ENCODE measurements at places on chromosomes 12 and 14.
A peak's percentile ranks its signal among the peaks of the same experiment; 100 is the strongest.

DNA sequence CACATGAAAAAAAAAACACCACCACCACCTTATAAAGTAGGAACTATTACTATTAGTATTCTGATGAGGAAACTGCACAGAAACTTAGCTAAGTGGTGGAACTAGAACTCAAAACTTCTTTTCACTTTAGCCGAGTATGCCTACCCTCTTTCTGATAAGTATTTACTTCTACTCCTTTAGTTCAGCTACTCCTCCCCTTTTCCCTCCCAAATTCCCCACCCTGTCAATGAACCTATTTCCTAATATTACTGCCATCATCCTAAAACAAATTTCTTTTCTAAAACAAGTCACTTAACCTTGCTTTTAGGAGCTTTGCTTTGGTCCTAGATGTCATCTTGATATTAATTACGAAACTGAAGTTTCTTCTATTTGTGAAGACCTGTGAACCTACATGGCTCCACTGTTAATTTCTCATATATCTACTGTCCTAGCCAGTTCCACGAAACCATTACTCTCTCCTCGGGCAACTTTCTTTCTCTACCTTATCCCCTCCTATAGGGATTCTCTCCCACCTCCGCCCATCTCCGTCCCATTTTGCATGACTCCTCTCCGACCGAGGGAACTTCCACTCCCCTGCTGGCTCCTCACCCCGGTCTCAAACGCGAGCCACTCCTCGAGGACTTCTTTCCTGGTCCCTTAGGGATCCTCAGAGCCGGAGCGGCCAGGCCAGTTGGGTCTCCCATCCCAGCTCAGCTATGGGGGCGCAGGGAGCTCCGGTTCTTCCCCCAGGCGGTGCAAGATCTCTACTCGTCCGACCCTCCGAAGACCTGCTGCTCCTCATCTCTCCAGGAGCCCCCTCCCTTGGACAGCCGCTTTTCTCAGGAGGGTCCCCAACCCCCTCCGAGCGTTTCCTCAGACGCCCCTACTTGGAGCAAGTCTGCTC lies 1.1 kb downstream of the NUMB start:
- peak; percentile 10 for DNase-seq

DNA sequence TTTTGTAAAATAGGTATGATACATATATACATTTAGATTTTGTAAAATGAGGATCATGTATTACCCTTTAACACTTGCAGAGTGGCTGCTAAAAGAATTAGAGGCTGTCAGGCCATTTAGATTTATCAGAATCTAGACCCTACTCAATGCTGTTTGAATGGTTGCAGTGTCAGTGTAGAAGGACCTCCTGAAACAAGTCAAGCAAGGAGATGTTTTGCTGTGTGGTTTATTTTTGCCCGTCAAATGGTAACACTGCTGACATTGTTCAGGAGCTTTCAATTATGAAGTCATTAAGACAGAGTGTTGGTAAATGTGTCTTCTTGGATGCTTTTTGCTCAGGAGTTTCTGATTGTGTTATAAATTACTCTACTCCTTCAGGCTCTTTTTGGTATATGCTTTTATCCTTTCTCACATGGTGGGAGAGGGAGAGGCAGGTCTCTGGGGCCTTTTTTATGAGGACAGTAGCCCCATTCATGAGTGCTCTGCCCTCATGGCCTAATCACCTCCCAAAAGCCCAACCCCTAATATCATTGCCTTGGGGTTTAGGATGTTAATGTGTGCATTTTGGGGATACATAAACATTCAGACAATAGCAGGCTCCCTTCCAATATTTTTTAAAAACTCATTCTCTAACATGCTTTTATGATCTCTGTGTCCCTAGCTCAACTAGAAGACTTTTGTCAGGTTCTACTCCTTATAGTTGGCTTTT lies 16.5 kb downstream of the EID3 start:
- no peak for DNase-seq

- DNase-seq, result no peak
These were observed 54.1 kb upstream of the DDX11 start for GRCh38 chr12:31019561-31019960.

- DNase-seq, result no peak
These were observed 151.6 kb downstream of the SYT1 start for GRCh38 chr12:79016181-79016580.

GRCh38 chr14:31934767-31935266 lies 142.3 kb upstream of the ARHGAP5 start:
- DNase-seq, result no peak

GRCh38 chr14:68922886-68923285 lies 56.2 kb downstream of the ACTN1 start:
- DNase-seq, result no peak

- DNase-seq, result no peak
These were observed 165.5 kb upstream of the NOS1 start for GRCh38 chr12:117526757-117527478.

GRCh38 chr12:131049549-131050339 lies 96.0 kb downstream of the ADGRD1 start:
- DNase-seq, result no peak

DNA sequence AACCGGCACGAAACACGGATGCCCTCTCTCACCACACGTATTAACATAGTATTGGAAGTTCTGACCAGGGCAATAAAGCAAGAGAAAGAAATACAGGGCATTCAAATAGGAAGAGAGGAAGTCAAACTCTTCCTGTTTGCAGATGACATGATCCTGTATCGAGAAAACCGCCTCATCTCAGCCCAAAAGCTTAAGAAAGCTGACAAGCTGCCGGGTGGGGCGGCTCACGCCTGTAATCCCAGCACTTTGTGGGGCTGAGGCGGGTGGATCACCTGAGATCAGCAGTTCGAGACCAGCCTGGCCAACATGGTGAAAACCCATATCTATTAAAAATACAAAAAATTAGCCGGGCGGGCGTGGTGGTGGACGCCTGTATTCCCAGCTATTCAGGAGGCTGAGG lies 17.7 kb downstream of the OR6S1 start:
- DNase-seq, result no peak

DNA sequence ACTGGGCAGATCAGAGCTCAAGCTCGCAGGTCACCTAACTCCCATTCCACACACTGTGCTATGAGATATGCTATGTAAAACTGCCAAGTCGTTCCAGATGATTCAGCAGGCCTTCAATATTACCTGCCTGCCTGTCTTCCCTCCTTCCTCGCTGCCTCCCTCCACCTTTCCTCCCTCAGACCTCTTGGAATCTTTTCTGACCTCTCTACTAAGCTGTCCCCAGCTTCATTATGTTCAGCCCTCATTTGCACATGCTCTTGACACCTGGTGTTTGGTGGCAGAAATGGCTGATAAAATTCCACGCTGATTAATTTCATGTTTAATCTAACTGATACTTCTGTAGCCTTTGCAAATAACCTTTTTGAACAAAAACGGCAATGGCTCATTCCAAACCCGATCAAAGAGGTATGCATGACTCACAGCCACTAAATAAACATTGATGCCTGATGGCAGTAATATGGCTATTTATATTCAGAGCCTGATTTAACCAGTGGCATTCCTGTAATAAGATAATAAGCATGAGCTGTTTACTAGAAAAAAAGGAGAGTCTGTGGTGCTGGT lies 130.8 kb upstream of the EGLN3 start:
- no peak for DNase-seq

- DNase-seq, result no peak
These were observed 38.7 kb downstream of the DDX51 start for GRCh38 chr12:132105467-132105866.

DNA sequence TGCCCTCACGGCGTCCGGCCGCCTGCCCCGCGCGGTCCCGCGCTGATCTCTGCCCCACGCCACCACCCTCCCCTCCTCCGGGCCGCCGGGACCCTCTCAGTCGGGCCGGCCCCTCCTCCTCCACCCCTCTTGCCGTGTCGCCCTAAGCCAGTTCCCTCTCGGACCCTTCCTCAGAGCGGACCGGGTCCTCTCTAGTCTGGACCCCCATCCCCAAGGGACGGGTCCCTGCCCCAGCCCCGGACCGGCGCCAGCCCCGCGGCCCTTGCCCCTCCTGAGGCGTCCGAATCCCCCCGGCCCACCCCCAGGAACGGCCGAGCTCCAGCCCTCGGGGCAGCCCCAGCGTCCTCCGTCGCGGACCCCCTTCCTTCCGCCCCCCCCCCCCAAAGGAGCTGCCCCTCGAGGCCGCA lies 485 bp downstream of the PPP4R4 start:
- no peak for DNase-seq

- no peak for DNase-seq
These were observed 4.9 kb downstream of the GALNT6 start for GRCh38 chr12:51386351-51386750.

GRCh38 chr12:108689314-108690190 lies 41.8 kb downstream of the CORO1C start:
- no peak for DNase-seq

DNA sequence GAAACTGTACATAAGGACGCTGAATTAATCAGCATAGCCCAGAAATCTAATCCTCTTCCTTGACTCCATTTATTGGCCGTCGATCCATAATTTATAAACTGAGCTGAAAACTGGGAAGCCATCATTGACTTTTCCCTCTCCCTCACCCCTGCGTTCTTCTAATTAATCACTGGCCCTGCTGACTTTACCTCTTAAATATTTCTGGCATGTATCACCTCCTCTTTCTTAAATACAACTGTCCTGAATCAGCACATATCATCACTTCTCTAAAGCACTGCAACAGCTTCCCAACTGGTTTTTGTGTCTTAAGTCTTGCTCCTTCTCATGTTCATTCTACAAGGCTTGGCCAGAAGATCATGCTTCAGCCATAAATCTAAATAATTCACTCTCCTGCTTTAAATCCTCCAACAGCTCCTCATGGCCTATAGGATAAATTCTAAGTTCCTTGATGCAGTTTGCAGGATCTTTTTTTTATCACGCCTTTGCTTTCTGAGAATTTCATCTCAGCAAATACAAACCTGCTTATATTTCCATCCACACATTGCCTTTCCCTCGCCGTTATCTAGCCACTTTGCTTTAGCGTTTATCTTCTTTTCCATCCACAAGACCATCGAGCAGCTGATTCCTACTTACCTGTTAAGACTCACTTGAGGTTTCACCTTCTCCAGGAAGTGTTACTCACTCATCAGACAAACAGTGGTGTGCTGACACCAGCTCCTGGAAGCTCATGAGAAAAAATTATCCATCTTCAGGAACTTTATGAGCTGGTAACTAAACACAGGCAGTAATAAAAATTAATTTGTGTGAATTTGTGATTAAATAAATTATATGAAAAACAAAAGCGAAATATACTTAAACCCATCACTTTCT lies 295.6 kb upstream of the FLRT2 start:
- DNase-seq, result no peak

GRCh38 chr12:53712059-53712643 lies 15.1 kb downstream of the CALCOCO1 start:
- no peak for DNase-seq

GRCh38 chr14:75461303-75461702 lies 33.5 kb downstream of the JDP2 start:
- no peak for DNase-seq

DNA sequence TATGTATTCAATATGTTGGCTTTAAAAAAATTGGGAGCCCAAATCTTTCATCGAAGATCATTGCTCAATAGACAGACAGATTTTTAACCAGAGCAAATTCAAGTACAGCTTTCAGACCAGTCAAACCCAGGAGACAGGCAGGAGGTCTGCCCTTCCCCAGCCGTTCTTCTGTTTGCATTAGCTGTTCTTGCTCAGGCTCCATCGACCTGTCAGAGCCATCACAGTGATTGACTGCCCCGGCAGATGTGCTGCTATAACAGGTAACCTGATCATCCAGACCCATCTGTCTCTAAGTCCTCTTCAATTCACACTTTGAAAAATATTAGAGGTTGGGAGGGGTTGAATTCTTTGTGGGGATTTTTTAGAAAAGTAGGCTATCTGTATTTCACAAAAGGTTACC lies 453.5 kb downstream of the FOXG1 start:
- no peak for DNase-seq

DNA sequence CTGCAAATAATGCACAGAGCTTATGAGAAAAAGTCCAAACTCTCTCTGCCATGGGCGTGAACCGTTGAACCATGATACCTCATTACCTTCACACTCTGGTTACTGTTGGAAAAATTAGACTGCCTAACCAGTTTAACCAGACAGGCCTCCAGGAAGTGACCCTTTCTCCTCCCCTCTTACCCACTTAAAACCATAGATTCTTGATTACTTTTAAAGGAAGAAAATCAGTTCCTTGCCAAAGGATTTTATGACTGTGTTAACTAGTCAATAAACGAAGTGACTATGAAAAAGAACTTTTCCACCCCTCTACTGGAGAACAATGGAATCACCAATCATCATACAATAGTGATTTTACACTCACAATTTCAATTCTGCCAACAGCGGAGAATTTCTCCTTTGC lies 254.0 kb upstream of the ATP2B1 start:
- DNase-seq, result no peak

DNA sequence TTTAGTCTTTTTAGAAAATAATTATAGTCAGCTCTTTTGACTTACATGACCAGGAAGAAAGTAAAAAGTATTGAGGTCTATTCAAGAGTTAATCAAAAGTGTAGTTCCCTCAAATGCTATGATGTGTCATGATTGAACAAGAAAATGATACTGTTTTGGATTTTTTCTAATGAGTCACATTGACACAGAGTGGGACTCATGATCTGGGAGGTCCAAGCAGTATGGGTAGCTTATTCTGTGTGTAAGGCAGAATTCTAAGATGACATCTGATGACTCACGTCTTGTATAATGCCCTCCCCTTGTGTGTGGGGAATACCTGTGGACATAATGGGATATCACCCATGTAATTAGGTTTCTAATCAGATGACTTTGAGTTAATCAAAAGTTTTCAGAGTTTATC lies 178.1 kb upstream of the DDHD1 start:
- no peak for DNase-seq

DNA sequence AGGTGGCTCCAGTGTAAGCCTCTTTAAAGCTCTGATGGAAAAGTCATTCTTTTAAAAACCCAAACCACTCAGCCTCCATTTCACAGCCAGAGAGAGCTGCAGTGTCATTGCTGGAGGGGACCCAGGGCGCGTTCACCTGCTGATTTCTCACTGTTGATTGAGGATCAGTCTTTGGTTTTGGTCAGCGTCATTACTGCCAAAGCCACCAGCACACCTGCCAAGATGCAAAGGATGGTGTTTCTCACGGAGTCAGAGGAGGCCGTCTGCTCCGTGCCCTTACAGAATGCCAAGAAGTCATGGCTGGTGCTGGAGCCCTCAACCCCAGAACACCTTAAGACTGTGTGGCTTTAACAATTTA lies 32.8 kb upstream of the BATF start:
- DNase-seq, result no peak

DNA sequence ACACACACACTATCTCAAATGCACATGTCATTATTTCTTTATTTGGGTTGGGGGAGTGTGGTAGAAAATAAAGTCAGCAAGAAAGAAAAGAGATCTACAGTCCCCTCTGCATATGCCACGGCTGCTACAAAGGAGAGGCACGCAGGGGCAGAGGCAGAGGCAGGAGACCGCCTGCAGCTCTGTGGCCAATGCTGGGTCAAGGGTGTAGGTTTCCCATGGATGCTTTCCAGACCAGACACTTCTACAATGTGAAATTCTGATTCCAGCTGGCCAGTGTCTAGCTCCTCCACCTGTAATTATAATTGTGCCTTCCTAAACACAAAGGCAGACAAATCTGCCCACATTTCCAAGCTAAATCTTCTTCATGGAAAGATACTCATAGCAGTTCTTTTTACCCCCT lies 19.2 kb downstream of the VPS37B start:
- DNase-seq, result no peak

Measured in T-helper 9 cell (primary cell).